ENCODE measurements at places on chromosomes 4 and X. TPM values are rescaled to one million over a fixed set of nuclear protein-coding genes. Genes with fewer than 3 reads are reported as not detected.

- no peak for DNase-seq
Observed at GRCh38 chr4:70863099-70863790, 23.6 kb upstream of the GRSF1 start.

GRCh38 chr4:73751830-73752229 lies 11.5 kb downstream of the CXCL8 start:
- no peak for DNase-seq

GRCh38 chrX:85244450-85245211 lies 840 bp downstream of the ZNF711 start:
- DNase-seq, result peak; percentile 9

GRCh38 chrX:13464599-13465275 lies 104.7 kb upstream of the EGFL6 start:
- no peak for DNase-seq

- no peak for DNase-seq
Observed at GRCh38 chrX:114267142-114267541, 316.7 kb upstream of the HTR2C start.

DNA sequence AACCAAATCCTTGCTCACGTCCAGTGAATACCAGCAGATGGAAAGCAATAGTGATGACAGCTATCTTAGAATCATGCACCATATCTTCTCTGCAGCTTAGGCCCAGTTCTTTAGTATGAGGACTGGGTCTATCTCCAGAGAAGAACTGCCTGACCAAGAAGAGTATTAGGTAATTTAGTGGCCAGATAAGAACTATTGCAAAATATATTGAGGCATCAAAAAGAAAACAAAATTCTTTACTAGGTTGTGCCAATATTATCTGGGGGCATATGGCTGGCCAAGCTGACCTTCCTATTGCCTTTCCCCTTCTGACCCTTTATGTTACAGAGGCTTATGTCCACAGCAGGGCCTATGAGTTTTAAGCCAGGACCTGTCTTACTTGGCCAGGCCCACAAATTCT lies 91.2 kb downstream of the RLIM start:
- no peak for DNase-seq

- no peak for DNase-seq
Observed at GRCh38 chrX:153944800-153945150, 332 bp upstream of the RENBP start.

DNA sequence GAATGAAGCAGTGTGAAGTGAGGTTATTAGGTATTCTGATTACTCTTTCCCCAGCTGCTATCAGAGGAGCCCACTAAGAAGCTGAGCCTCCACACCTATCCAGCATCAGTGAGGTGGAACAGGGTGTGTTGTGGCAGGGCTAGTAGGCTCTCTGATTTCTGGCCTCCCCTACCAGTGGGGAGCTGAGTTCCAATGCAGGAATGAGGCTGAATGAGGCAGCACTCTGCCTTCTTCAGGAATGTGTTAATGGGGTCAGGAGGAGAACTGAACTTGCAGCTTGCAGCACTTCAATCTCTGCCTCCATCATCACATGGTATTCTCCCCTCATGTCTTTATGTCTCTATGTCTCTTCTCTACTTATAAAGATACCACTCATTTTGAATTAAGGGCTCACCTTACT lies 26.9 kb downstream of the SOX3 start:
- DNase-seq, result no peak

- DNase-seq, result no peak
Observed at GRCh38 chr4:4880492-4880891, 21.0 kb downstream of the MSX1 start.

DNA sequence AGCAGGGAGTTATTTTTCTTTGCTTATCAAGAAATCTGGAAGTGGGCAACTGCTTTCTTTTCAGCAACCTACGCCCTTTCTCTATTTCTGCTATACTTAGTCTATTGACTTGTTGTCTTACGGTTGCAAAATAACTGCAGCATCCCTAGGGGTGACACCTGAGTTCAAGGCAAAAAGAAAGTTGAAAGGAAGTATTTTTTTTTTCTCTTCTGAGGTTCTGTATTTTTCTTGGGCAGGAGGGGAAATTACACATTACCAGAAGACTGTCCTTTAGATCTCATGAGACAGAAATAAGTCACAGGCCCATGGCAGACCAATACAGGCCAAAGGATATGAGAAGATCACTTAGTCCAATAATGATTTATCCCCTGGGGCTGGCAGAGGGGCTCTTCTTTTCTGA lies 204.7 kb upstream of the CASK start:
- no peak for DNase-seq

GRCh38 chr4:162535121-162535520 lies 371.3 kb upstream of the FSTL5 start:
- no peak for DNase-seq

DNA sequence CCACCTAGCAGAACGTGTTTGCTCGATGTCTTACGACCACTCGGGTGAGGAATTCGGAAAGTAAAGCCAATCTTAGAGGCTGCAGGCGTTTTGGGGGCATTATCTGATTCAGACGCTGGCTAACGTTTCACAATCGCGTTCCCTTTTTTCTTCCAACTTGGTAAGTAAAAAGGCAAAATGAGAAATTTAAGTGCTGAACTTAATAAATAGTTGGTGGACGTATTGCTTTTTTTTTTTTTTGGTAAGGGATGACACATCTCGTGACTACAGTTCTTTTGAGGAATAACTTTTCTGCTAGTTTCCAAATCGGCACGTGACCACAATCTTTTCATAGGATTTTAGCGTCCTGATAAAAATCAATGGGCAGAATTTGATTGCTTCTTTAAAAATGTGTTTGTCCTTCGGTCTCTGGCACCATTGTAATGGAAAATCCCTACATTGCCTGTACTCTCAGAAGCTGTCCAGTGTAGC lies 848 bp downstream of the RAB9A start:
- DNase-seq, result no peak

GRCh38 chrX:136635235-136635634 lies 12.7 kb upstream of the CD40LG start:
- peak; percentile 58 for DNase-seq

DNA sequence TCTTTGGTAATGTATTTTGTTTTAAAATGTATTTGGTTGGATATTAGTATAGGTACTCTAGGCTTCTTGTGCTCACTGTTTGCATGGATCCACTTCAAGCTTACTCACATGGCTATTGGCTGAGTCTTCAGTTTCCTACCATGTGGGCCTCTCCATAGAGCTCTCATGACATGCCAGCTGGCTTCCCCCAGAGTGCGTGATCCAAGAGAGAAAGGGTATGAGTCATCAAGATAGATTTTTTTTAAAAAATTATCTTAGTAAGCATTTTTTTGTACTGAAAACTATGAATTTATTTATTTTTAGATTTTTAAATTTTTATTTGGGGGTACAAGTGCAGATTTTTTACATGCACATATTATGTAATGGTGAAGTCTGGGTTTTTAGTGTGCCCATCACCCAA lies 219.1 kb upstream of the AMOT start:
- DNase-seq, result no peak

- no peak for DNase-seq
Observed at GRCh38 chr4:11805842-11806241, 377.1 kb upstream of the HS3ST1 start.

DNA sequence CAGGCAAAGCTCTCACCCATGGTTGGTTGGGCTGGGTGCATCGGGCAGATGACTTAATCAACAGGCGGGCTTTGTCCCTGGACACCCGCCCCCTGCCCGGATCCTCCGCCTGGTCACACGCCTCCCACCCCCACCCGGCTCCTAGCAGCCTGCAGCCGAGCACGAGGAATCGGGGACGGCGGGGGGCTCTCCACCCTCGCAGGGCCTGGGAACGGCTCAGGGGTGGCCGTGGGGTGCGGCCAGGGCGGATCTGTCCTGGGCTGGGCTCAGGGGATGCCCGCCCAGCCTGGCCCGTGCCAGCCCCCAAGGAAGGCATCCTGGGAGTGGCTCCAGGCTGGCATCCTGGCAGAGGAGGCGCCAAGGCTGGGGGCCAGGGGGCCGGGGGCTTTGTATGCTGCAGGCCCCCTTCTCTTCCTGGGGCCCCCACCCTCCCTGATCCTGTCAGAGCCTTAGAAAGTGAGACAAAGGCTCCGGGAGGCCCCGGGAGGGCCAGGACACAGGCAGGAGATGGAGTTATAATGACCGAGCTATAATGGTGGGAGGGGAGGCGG lies 32.5 kb upstream of the FGFR3 start:
- DNase-seq, result no peak

DNA sequence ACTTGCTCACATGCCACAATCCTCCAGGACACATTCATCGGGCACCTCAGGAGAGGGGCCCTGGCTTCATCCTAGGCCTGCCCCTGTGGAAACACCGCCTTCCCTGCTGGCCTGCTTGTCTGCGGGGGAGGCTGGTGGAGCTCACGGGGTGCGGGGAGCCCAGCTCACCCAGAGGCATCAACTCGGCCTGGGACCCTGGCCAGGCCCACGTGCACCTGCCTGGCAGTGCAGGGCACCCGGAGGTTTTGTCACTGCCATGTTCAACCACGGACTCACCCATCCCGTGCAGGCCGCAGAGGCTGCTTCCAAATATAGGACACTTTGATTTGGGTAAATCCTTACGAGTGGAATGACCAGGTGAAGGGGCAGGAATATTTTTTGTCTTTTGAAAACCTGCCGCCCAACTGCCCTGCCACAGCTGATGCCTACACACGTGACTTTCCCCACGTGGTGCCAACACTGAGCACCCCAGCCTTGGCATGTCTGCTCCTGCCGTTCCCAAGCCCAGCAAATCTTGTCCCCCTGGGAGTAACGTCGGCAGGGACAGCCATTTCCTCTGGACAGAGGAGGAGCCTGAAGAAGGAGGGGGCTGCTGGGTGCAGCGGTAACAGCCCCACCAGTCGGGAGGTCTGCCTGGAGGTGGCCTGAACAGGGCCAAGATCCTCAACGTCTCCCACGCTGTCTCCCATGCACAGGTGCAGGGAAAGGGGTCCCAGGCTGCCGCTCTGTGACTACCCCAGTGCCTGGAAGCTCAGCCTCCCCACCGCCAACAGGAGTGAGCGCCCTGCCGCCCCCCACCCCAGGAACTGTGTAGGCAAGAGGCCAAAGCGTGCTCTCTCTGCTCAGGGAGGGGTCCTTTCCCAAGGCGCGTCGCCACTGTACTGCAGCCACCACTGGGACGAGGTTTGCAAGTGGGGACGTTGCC lies 8.5 kb downstream of the MXD4 start:
- no peak for DNase-seq

DNA sequence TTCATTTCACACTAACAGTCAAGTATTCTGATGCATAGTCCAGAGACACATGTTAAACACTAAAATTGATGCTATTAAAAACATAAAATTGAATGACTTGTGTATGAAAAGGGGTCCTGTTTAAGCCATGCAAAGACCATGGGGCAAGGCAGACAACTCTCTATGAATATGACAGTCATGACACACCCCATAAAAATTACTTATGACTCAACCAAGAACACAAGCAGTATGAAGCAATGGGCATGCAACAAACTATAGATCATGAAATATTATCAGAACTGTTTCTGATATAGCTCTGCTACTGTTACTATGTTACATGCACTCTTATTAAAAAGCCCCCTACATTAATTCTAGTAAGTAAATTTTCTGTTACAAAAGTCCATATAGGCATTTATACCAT lies 57.5 kb upstream of the ZCCHC13 start:
- DNase-seq, result no peak

DNA sequence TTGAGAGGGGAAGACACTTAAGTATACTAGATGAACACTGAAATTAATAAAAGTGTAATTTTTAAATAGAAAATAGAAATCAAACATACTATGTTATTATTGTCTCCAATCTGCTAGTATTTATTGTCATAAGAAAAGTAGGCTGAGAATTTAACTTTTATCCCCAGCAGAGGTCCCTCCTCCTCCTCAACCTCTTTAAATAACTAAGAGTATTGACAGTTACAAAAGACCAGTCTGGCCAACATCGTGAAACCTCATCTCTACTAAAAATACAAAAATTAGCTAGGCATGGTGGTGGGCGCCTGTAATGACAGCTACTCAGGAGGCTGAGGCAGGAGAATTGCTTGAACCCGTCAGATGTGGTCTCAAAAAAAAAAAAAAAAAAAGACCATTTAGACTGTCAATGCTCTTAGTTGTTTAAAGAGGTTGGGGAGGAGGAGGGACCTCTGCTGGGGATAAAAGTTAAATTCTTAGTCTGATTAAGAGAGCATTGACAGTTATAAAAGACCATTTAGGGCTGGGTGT lies 4.2 kb downstream of the SLC30A9 start:
- no peak for DNase-seq

DNA sequence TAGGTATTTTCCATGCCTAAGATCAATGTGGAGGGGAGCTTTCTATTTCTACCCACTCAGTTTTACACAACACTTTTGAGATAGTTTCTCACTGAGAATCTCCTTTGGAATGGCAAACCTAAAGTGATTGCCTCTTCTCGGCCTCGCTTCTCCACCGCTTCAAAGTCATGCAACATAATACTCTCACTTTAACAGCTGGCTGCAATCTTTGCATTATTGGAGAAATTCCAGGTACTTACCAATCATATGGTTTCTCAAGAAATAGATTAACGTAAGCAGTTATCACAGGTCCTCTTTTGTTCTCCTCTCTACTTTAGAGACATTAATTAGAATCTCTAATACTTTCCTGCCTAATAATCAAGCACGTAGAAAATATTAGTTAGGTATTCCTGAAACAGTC lies 3.7 kb upstream of the IL13RA2 start:
- DNase-seq, result no peak

DNA sequence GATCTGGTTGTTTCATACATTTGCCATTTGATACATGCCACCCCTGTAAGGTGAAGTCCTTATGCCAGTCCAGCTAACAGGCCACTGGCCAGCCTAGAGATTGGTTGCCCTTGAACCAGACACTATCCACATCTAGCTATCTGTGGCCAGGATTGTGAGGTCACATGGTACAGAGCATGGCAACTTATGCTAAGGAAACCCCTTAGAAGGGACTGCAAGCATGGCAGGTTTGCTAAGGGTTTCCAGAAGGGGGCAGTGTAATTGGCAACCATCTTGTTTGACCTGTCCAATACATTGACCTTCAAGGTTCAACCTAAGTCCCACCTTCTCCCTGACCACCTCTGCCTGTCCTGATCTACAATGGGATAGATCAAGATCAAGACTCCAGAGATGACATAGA lies 47.5 kb downstream of the SMC1A start:
- no peak for DNase-seq

- no peak for DNase-seq
Observed at GRCh38 chr4:127141856-127142255, 490.9 kb upstream of the INTU start.

SASH3 gene
- polyA plus RNA-seq, result 254 TPM

GRIA2 gene
- not detected for polyA plus RNA-seq

MAGEA12 gene
- polyA plus RNA-seq, result not detected

TBC1D8B gene
- polyA plus RNA-seq, result not detected

ETDA gene
- polyA plus RNA-seq, result not detected

PABPC5 gene
- not detected for polyA plus RNA-seq

SGMS2 gene
- polyA plus RNA-seq, result not detected

ARHGAP6 gene
- not detected for polyA plus RNA-seq

SMIM43 gene
- polyA plus RNA-seq, result not detected

ARAF gene
- polyA plus RNA-seq, result 53.5 TPM

CENPU gene
- 7.1 TPM for polyA plus RNA-seq

SRD5A3 gene
- polyA plus RNA-seq, result 17.8 TPM

MXRA5 gene
- polyA plus RNA-seq, result not detected

MAGEA11 gene
- polyA plus RNA-seq, result not detected

HERC5 gene
- polyA plus RNA-seq, result 12.1 TPM

CENPVL2 gene
- polyA plus RNA-seq, result not detected

ETDB gene
- polyA plus RNA-seq, result not detected

All from immature natural killer cell (primary cell).